ENCODE measurements at places on chromosomes 2 and 18. TPM values are rescaled to one million over a fixed set of nuclear protein-coding genes. Genes with fewer than 3 reads are reported as not detected.

Gene SP140
- total RNA-seq, result 132 TPM

DNA sequence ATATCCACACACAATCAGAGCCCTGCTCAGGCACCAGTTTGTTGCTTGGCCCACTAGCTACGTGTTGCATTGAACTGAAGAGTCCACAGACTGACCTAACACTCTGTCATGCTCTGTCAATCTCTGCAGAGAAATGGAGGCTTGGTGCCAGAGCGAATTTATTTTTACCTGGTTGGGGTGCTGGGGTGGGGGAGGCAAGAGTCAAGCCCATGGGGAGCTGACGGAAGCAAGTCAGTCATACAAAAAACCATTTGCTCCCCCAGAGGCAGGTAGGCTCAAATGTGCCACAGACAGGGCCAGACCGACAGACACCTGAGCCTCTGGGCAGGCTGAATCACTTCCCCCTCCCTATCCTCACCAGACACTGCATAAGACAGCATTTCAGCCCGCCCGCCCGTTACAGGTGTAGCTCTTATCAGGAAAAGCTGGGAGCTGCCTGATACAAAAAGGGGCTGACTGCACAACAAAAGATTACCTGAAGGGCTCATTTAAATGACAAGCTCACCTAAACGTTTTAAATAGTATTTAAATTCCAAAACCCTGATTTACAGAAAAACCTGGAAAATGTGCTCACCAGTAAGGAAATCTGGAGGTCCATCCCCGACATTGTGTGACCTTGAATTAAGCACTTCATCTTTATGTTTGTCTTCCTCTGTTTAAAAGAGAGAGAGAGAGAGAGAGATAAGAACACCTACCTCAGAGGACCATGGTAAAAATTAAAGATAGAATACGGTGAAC is 2.1 kb upstream of the PCBP1 start:
- H3K27me3 ChIP-seq, result no peaks in the 10 kb centered on the region
- peak; percentile 68 for DNase-seq
- H3K4me3 ChIP-seq, result peak overlapping the region; percentile 98
- H3K27ac ChIP-seq, result peak overlapping the region; percentile 100
- H3K36me3 ChIP-seq, result peaks cover 55% of the 10 kb centered on the region

DNA sequence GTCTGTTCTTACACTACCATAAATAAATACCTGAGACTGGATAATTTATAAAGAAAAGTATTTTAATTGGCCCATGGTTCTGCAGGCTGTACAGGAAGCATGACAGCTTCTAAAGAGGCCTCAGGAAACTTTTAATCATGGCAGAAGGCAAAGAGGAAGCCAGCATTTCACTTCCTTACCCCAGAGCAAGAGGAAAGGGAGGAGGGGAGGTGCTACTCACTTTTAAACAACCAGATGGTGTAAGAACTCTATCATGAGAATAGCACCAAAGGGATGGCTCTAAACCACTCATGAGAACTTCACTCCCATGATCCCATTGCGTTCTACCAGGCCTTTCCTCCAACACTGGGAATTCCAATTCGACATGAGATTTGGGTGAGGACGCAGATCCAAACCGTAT is 344.4 kb upstream of the SLC39A10 start:
- no peak overlapping the region for H3K4me3 ChIP-seq
- no peak overlapping the region for H3K27ac ChIP-seq
- peaks cover 5% of the 10 kb centered on the region for H3K27me3 ChIP-seq
- no peaks in the 10 kb centered on the region for H3K36me3 ChIP-seq
- DNase-seq, result no peak

Gene CRYGD
- total RNA-seq, result not detected

Gene TUBA3E
- not detected for total RNA-seq

- H3K36me3 ChIP-seq, result no peaks in the 10 kb centered on the region
- H3K27ac ChIP-seq, result peak overlapping the region; percentile 89
- peaks cover 5% of the 10 kb centered on the region for H3K27me3 ChIP-seq
- peaks cover 17% of the 10 kb centered on the region for H3K4me1 ChIP-seq
- no peak overlapping the region for H3K4me3 ChIP-seq
- DNase-seq, result no peak
Observed at GRCh38 chr2:112936927-112937232, 25.9 kb downstream of the IL37 start.

- no peaks in the 10 kb centered on the region for H3K36me3 ChIP-seq
- no peak overlapping the region for H3K27ac ChIP-seq
- peaks cover 13% of the 10 kb centered on the region for H3K4me1 ChIP-seq
Observed at GRCh38 chr2:943821-944220, 6.8 kb upstream of the SNTG2 start.

GRCh38 chr2:182667315-182667695 is 48.8 kb upstream of the DNAJC10 start:
- H3K27ac ChIP-seq, result no peak overlapping the region
- H3K4me3 ChIP-seq, result no peak overlapping the region
- H3K27me3 ChIP-seq, result peaks cover 7% of the 10 kb centered on the region
- H3K4me1 ChIP-seq, result no peaks in the 10 kb centered on the region

DNA sequence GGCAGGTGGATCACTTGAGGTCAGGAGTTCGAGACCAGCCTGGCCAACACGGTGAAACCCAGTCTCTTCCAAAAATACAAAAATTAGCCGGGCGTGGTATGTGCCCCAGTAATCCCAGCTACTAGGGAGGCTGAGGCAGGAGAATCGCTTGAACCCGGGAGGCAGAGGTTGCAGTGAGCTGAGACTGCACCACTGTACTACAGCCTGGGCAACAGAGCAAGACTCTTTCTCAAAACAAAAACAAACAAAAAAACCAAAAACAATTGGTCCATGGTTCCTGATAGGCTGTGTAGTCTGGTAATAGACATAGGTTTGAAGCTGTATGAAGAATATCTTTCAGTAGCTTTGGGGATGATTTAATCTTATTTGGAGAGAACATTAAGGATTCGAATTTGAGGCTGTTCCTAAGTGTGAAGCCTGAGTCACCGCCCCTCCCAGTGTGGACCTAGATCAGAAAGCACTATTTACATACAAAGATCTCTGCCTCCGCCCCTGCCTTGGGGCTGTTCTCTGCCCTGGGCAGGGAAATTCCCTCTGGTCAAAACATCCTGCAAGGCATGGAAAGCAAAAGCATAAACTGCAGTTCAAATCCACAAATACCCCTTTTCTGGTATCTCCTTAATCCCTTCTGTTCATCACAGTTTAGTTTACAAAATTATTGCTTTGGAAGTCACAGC is 52.8 kb upstream of the PMAIP1 start:
- H3K36me3 ChIP-seq, result no peaks in the 10 kb centered on the region
- no peak overlapping the region for H3K4me3 ChIP-seq

DNA sequence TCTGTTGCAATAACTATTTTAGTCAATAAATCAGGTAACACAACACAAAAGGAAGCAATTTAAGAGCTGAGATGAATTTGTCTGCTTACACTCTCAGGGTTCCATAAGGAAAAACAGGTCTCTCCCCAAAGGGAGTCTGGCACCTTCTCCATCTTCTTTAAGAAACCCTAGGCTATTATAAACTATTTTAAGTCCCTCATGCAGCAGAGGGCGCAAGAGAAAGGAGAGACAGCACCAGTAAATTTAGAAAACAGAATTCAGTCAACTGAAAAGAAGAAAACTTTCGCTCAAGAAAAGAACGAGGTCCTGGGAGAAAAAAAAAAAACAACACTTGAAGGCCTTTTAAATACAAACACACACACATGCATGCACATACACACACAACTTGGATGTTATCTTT is 19.1 kb downstream of the SULT1C4 start:
- H3K4me3 ChIP-seq, result no peak overlapping the region
- H3K36me3 ChIP-seq, result no peaks in the 10 kb centered on the region
- peaks cover 7% of the 10 kb centered on the region for H3K27me3 ChIP-seq
- H3K27ac ChIP-seq, result no peak overlapping the region

DNA sequence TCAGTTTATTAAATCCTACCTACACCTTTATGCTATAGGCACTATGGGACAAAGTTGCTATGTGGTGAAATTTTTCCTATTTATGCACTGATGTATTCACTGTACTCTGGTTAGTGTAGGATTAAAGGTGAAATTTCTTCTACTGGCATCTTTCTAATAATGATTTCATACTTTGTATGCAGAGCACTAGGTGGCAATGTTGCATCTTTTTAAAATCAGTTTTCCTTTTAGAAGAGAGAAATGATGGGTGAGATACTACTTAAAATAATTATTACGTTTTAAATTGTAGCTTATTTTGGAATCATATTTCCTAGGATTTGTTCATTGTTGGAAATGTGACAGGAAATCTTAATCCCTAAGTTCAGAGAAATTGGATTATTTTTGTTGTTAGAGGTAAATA is 150.9 kb downstream of the CD8B2 start:
- no peak overlapping the region for H3K27ac ChIP-seq
- H3K27me3 ChIP-seq, result no peaks in the 10 kb centered on the region
- H3K4me1 ChIP-seq, result no peaks in the 10 kb centered on the region
- no peak for DNase-seq
- H3K4me3 ChIP-seq, result no peak overlapping the region
- no peaks in the 10 kb centered on the region for H3K36me3 ChIP-seq

DNA sequence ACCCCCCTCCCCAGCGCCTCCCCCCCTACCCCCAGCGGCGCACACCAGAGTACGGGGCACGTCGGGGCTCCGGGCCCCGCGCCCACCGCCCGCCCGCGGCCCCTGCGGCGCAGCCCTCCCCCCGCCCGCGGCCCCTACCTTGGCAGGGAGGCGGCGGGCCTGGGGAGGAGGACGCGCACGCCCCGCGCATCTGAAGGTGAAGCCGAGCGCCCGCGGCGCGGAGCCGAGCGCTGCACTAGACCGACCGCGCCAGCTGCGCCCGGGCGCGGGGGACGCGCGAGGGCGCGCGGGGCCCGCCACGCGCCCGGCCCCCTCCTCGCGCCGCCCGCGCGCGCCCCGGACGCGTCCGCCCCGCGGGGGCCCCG is at the start of gene ZNF516:
Gene ZNF516, minus strand, starts transcription at position 237 of the 365 bp plus-strand sequence. CDS start 52,188 bp downstream, outside the sequence.
- H3K27me3 ChIP-seq, result peaks cover 66% of the 10 kb centered on the region
- peak within 1 kb of the TSS; percentile 85 for H3K4me3 ChIP-seq
- peak within 1 kb of the TSS; percentile 44 for H3K27ac ChIP-seq
- H3K4me1 ChIP-seq, result peaks cover 34% of the 10 kb centered on the region
- H3K36me3 ChIP-seq, result peaks cover 7% of the 10 kb centered on the region

DNA sequence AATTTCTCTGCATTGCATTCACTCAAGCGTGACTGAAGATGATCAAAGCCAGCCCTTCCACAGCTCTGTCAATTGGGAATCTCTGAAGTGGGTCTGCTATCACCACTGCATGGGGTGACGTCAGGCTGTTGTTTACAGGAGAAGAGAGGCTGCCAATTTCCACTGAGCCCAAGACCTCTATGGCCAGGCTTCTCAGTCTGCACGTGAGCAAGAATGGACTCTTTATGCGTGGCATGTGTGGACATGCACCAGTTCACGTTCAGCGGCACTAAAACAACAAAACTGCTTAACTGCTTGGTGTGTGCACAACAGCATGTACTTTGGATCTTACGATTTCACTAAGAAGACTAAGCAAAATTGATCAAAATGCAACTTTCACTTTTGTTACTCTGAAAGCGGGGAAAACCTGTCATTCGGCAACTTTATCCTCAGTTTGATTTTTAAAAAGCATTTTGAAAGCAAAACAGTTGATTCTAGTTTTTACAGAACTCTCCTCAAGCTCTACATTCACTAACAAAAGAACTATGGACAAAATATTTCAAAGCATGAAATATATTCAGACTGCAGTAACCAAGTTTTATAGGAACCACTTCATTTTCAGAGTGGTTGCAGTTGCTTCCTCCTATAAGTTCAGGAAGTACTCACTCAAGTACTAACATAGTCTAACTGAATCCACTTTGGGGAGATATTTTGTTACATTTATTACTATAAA is 77.0 kb upstream of the SERTAD2 start:
- H3K4me1 ChIP-seq, result peaks cover 52% of the 10 kb centered on the region
- peak overlapping the region; percentile 84 for H3K27ac ChIP-seq
- peaks cover 2% of the 10 kb centered on the region for H3K27me3 ChIP-seq

Gene CFAP53
- 0.83 TPM for total RNA-seq

GRCh38 chr2:228600265-228600664 is 418.8 kb upstream of the SPHKAP start:
- H3K4me3 ChIP-seq, result no peak overlapping the region
- DNase-seq, result no peak
- H3K27ac ChIP-seq, result no peak overlapping the region
- no peaks in the 10 kb centered on the region for H3K4me1 ChIP-seq
- H3K36me3 ChIP-seq, result no peaks in the 10 kb centered on the region

Data from activated CD4-positive, alpha-beta memory T cell treated with anti-CD3 and anti-CD28 coated beads, Interleukin-2, amount 10 ng/mL, durations not matched to agents 7 days and 5 days (primary cell).